ENCODE measurements at places on chromosomes 11 and 22. TPM values are rescaled to one million over a fixed set of nuclear protein-coding genes. Genes with fewer than 3 reads are reported as not detected.
A peak's percentile ranks its signal among the peaks of the same experiment; 100 is the strongest.

- no peak for DNase-seq
Observed at GRCh38 chr11:102494216-102494615, 36.3 kb downstream of the MMP7 start.

DNA sequence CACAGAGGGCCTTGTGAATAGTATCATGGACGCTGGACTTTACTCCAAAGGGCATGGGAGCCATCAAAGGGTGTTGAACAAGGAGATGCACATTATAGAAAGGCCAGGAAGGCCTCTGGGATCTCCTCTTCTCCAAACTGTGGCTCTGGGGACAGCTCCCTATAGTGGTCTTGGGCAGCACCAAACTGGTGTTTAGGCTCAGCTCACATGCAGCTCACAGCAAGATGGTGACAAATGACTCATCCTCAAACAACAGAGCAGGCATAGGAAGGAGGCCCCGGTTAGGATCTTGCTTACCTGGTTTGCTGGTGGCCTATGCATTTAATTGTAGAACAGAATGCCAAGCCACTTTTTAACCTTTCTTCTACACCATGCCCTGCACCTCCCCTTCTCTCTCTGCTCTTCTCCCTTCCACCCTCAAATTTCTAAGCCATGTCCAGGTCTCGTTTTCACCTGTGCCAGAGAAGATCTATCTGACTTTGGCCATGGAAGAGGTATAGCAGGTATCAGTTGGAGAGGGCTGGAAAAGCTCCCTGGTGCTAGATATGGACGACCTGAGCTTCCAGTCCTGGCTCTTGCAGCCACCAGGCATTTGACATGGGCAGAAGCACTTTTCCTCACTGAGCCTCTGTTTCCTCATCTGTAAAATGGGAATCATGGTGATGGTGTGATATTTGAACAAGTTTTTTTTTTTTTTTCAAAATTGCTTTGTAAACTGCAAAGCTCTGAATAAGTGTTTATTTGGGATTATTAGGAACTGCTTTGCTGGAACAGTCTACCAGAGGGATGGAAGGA lies 14.4 kb upstream of the EHF start:
- no peak for DNase-seq

- DNase-seq = no peak
Observed at GRCh38 chr22:49306632-49307480, 520.8 kb downstream of the BRD1 start.

DNA sequence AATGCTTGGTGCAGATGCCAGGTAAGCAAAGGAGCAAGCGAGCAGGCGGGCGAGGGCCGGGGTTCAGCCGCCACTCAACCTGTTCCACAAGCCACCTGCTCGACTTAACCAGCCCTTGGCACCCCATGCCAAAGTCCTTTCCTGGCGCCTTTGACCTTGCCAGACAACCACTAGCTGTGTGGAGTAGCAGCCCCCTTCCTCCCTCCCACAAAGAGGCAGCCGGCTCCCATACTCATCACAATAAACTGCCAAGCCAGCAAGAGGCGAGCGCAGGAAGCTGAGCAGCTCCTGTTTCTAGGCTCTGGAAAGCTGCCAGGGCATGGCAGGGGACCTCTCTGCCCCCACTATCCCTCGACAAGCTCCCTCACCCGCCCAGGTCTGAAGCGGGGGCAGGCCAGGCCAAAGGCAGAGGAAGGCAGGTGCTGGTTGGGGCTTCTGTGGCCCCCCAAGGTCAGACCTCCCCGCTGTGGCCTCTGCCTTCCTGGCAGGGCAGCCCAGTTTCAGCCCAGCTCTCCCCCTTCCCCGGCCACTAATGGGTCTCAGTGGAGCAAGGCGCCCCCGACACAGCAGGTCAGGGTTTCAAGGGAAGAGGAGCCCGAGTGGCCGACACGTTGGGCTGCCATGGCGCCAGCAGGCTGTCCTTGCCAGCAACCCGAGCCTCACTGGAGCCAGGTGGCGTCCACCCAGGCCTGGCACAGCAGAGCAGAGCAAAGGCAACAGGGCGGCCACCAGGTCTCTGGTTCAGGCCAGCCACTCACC lies 15.3 kb downstream of the MACROD1 start:
- no peak for DNase-seq

DNA sequence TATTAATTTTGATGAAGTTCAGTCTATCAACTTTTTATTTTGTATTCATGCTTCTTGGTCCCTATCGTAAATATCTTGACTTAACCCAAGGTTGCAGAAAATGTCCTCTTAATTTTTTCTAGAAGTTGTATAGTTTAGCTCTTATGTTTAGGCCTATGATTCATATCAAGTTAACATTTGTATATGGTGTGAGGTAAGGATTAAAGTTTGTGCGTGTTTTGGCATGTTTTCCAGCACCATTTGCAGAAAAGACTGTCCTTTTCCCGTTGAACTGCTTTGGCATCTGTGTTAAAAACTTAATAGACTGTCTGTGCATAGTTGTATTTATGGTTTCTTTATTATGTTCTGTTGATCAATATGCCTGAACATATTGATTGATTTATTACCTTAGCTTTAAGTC lies 42.3 kb downstream of the ARHGEF12 start:
- no peak for DNase-seq

DNA sequence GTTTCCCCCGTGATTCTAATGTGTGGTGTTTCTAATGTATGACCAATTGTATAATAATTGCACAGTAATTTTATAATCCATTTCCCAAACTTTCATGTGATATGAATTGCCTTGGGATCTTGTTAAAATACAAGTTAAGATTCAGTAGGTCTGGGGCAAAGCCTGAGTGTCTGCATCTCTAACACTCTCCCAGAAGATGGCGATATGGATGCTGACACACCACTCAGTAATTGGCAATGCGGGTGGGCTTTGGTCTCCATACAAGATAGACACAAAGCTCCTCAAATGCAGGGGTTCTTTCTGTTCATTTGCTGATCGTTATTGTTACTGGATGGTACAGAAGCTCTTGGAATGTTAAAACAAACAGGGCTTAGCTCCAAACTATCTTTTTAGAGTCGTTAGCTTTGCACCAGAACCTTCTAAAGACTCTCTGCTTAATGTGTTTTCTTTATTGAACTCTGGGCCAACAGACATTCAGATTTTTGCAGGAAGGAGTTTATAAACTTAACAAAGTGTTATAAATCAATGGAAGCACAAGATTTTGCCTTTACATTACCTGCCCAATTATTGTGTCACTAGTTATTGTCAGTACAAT lies 45.4 kb upstream of the ANO3 start:
- peak; percentile 61 for DNase-seq

DNA sequence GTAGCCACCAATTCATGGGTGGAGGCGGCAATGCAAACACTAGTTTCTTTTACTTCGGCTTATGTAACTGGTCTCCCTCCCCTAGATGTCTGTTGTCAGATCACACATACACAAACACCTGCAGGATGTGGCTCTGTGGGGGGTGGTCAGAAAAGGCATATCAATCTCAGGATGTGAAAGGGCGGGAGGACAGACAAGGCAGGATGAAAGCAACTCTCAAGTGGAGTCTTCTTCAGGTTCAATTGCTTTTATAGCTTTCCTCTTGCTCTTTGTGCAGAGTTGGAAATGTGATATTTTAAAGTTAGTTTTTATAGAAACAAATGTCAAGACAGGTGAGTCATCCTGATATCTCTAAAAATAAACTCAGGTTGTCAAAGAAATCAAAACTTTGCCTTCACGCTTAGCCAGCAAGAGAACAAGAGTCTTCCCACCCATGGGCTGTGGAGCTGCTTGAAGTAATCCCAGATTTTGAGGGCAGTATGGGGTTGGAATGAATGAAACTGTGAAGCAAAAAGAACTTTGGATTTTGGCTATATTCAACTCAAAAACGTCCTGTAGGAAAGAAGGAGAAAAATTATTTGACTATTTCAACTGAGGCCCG lies 423.4 kb downstream of the GUCY1A2 start:
- no peak for DNase-seq

DNA sequence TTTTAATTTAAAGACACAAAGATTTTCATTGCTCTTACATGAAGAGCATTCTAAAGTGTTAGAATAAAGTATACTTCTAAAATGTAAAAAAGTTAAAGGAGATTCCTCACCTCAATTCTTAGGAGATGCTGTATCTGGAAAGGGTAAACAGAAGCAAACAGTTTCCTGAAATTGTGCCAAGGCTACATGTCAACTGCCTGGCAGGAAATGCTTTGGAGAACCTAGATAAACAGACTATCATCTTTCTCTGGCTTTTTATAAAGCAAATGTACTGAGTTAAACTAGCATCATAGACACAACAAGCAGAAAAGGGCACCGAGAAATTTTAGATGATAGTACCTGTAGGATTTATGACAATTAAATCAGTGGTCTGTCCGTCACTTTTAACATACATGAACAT lies 24.7 kb upstream of the AKIP1 start:
- no peak for DNase-seq

PAX6 gene
- 0.98 TPM for total RNA-seq

SCUBE1 gene
- 0.05 TPM for total RNA-seq

MS4A18 gene
- not detected for total RNA-seq

- DNase-seq = no peak
Observed at GRCh38 chr11:69125861-69126260, 29.9 kb upstream of the SMIM38 start.

CCDC87 gene
- 0.08 TPM for total RNA-seq

DNA sequence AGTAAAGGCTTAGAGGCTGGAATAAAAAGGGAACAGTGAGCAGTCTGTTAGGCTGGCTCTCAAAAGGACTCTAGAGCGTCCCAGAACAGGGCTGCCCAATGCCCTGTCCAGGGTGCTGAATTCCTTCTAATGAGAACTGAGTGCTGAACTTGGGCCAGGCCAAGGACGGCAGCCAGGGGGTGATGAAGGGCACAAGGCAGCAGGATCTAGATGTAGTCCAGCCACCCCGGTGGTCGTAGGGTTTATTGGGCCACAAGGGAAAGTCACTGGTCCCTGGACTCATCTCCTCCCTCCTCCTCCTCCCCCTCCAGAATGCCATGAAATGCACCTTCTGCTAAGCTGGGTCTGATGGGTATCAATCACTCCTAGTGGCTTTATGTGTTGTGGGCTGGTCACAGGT lies 19.2 kb downstream of the NPTXR start:
- DNase-seq = peak; percentile 86

SMIM38 gene
- 0.11 TPM for total RNA-seq

DNA sequence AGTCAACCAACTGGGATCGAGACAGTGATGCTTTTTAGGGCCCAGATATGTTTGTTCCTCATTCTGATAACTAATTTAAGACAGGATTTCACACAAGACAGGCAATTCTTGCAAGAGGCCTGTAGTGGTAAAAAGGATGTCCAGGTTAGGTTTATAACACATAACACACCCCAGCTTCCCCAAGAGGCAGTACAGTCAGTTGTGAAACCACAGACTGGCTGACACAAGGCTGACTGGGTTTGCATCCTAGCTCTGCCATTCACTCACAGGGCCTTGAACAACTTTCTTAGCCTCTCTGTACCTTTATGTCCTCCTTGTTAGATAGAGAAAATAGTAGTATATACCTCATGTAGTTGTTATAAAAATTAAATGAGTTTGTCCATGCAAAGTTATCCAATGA lies 55.0 kb upstream of the PTH start:
- DNase-seq = no peak

ANKRD13D gene
- total RNA-seq = 16.9 TPM

GRCh38 chr11:69439651-69440464 lies 41.6 kb upstream of the LINC01488 start:
- DNase-seq = no peak

DNA sequence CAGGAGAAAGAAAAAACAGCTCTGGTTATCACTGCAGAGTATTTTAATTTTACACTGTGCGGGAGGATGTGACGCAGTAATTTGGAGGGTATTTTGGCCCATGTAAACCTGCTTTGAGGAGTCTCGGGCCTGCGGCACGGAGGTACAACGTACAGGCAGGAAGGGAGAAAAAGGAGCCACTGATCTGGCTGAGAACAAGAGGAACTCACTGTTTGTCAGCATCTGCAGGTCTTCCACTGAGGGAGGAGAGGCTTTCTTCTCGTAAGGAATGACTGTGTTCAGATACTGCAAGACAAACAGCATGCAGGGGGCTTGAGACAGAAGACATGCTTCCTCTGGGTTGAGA lies 44.0 kb downstream of the FEZ1 start:
- no peak for DNase-seq

GRCh38 chr11:45820211-45820857 lies 15.4 kb downstream of the SLC35C1 start:
- no peak for DNase-seq

CNGA4 gene
- not detected for total RNA-seq

DNA sequence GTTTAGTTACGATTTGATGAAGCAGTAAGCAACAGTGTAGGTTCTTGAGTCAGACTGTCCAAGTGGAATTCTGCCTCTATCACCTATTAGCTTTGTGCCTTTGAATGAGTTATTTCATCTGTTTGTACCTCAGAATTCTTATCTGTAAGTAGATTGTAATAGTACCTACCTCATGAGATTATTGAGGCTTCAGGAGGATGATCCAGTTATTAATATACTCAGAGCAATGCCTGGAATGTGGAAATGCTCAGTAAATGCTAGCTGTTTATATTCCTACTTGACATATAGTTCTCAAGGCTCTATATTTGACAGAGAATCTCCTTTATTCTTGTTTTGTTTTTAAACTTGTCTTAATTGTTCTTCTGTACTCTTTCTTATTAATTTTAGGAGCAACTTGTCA lies 70.1 kb downstream of the SFI1 start:
- no peak for DNase-seq

- no peak for DNase-seq
Observed at GRCh38 chr11:73957654-73958361, 7.0 kb downstream of the DNAJB13 start.

GRCh38 chr11:23278121-23278520 lies 417.8 kb upstream of the CCDC179 start:
- no peak for DNase-seq

DNA sequence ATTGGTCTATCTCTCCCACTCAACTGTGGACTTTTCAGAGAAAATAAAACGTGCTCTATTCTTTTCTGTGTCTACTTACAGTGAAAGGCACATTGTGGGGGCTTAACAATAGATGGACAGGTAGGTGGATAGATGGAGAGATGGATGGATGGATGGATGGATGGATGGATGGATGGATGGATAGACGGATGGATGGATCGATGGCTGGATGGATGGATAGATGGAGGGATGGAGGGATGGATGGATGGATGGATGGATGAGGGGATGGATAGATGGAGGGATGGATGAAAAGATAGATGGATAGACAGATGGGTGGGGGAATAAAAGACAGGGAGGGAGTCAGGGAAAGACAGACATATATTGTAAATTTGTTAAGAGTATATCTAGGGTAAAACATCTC lies 14.2 kb upstream of the SLC1A2 start:
- DNase-seq = no peak

TBC1D10A gene
- total RNA-seq = 38.2 TPM

GRCh38 chr11:48049036-48049435 lies 68.7 kb downstream of the PTPRJ start:
- peak; percentile 33 for DNase-seq

C11orf87 gene
- not detected for total RNA-seq

GRCh38 chr11:5600374-5600851 lies 4.0 kb downstream of the TRIM6 start:
- DNase-seq = peak; percentile 90

Data from SK-MEL-5 (cell line).